ENCODE measurements at places on chromosomes 4 and X.

- no peak for DNase-seq
Measured at GRCh38 chr4:86498863-86499166, 95.3 kb upstream of the PTPN13 start.

GRCh38 chrX:134172588-134173259 is 64.3 kb upstream of the CCDC160 start:
- DNase-seq, result peak; percentile 57

GRCh38 chrX:111854556-111855490 is 21.2 kb upstream of the TRPC5OS start:
- no peak for DNase-seq

DNA sequence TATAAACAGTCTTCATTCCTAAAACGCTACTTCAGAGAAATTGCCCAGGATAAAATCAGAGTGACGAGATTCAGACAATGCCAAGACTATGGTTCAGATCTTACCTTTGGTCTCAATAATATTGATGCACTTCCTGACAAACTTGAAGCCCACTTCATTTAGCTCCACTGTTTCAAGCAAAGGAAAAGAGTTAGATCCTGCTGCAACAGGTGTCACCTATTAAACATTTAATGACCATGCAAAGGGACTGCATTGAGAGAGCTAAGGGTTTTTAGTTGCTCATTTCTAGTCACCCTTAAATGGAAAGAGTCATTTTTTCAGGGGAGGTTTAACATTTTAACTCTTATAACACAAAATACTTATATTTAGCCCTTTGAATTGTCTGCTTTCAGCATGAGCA is 239.5 kb downstream of the OPHN1 start:
- DNase-seq, result no peak

- DNase-seq, result no peak
Measured at GRCh38 chrX:13201605-13202219, 118.1 kb downstream of the ATXN3L start.

- DNase-seq, result no peak
Measured at GRCh38 chrX:47278691-47279090, 45.9 kb downstream of the USP11 start.

DNA sequence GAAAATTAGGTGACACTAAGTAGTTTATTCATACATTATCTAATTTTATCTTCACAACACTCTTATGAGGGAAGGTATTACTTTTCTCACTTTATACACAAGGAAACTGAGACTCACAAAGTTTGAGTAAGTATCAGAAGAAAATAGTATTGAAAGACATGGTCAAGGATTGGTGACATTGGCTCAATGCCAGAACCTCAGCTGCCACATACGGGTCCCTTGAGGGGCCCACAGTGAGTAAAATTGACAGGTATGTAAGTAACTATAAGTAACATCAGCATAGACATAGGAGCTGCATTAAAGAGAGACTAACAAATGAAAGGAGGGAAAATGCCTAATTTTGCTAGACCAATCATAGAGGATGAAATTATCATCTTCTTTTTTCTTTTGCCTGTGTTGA is 134.1 kb downstream of the COX18 start:
- DNase-seq, result no peak

DNA sequence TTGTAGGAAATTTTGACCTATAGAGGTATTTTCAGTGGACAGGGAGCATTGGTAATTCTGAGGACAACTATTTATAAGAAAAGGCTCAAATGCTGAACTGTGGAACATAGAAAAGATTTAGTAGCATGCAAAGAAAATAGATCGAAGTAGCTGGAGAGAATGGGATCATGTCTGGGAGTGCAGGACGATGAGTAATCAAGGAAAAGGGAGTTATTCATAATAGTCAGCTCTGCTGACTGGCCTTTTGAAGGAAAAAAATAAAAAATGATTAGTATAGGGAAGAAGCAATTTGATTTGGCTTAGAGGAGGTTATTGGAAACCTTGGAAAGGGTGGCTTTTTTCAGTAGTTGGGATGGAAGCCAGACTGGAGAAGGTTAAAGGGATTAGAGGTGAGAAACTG is 22.9 kb upstream of the ANK2 start:
- no peak for DNase-seq

DNA sequence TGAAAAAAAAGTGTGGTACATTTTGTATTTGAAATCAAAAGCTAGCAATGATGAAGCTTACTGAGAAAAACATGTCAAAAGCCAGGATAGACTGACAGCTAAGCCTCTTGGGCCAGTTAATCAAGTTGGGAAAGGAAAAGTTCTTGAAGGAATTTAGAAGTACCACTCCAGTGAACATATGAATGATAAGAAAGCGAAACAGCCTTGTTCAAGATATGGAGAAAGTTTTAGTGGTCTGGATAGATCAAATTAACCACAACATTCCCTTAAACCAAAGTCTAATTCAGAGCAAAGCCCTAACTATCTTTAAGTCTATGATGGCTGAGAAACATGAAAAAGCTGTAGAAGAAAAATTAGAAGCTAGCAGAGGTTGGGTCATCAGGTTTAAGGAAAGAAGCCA is 268.3 kb downstream of the PDHA2 start:
- DNase-seq, result no peak

GRCh38 chr4:124329134-124329533 is 383.4 kb downstream of the ANKRD50 start:
- DNase-seq, result no peak

GRCh38 chr4:176709417-176709816 is 83.3 kb downstream of the VEGFC start:
- no peak for DNase-seq

DNA sequence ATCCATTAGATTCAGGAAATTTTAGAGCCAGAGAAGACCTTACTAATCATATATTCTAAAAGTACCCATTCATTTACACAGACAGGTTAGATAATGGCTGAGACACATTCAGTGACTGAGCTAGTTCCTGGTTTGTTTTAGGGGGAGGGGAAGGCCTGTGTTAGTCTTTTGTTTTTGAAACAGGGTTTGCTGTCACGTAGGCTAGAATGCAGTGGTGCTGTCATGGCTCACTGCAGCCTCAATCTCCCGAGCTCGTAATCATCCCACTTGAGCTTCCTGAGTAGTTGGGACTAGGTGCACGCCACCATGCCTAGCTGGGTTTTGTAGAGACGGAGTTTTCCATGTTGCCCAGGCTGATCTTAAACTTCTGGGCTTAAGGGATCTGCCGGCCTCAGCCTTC is 10.1 kb downstream of the RBPJ start:
- peak; percentile 77 for DNase-seq

All from islet precursor cell (in vitro differentiated cells).